ENCODE measurements at places on chromosomes 7 and 10. TPM values are rescaled to one million over a fixed set of nuclear protein-coding genes. Genes with fewer than 3 reads are reported as not detected.

GRCh38 chr10:13227031-13227430 lies 7.1 kb downstream of the UCMA start:
- no peak for DNase-seq

- no peak for DNase-seq
These were observed 14.6 kb downstream of the DPY19L1 start for GRCh38 chr7:35022725-35023124.

The IQCE gene
- total RNA-seq, result 7.6 TPM

The CHN2 gene
- total RNA-seq, result 15.3 TPM

The SEMA3A gene
- 14.2 TPM for total RNA-seq

- no peak for DNase-seq
These were observed 13.6 kb downstream of the OPALIN start for GRCh38 chr10:96345222-96345621.

DNA sequence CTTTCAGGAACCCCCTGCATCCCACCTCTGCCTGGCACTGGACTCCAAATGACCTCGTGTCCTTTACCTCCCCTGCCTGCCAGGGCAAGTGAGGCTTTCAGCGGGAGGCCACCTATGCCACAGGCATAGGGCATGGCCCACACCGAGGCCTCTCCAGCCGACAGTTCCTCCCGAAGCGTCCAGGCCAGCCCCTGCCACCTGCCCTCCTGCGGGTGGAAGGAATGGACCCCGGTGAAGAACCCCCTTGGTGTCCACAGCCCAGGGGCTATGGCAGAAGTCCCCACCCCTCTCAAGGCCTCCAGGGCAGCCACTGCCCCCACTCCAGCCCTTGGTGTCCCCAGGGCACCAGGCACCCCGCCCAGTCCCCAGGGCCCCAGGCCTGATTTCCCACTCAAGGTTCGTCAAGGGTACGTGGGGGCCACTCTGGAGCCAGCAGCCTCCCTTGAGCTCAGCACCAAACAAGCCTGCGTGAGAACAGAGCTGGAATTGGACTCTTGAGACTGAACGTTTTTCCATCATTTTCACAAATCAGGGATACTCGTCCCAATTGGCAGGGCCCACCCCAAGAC lies 3.1 kb downstream of the FUOM start:
- no peak for DNase-seq

- DNase-seq, result peak; percentile 88
These were observed 44.9 kb downstream of the CAV1 start for GRCh38 chr7:116569737-116570136.

Data from Daoy (cell line).